Vagina (tissue), 2 donors: ENCODE measurements at places on chromosomes 13 and 19.

GRCh38 chr13:63460462-63461090 lies 2044.9 kb upstream of the PCDH20 start:
- DNase-seq, result no peak

GRCh38 chr13:26442541-26442940 lies 114.9 kb upstream of the WASF3 start:
- DNase-seq, result no peak

DNA sequence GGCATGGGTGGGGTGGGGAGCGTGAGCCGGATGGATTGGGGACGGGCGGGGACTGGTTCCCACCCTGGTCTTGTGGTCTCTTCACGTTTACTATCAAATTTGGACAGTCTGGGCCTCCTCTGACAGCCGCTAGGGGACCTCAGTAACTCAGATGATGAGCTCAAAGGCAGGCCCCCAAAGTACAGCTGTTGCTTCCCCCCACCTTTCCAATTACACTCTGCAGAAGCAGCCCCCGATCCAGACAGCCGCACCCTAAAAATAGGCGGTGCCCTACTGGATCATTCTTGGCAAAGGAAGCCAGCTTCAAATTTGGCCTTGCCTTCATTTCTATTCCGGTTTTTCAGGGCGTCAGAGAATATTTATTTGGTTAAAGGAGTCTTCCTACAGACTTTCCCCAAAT lies 1.9 kb upstream of the FOXO1 start:
- DNase-seq, result peak; percentile 90

GRCh38 chr13:78402708-78403400 lies 200.5 kb downstream of the POU4F1 start:
- DNase-seq, result no peak

- DNase-seq, result no peak
Observed at GRCh38 chr13:95480131-95480545, 72.4 kb upstream of the CLDN10 start.

DNA sequence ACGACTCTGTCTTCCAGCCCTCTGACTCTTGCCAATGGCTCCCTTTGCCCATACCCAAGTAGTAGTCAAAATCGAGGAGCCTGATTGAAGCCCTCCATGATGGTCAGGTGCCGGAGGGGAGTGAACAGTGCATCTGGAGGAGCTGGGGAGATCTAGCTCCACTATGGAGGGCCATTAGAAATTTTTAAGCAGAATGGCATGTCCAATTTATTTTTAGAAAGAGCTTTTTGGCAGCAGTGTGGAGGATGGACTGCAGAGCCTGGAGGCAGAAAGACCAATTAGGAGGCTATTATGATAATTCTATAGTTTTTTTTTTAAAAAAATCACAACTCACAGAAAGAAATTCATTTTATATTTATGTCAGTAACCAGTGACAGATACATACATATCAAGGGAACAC lies 92.7 kb upstream of the SLC7A1 start:
- DNase-seq, result no peak

DNA sequence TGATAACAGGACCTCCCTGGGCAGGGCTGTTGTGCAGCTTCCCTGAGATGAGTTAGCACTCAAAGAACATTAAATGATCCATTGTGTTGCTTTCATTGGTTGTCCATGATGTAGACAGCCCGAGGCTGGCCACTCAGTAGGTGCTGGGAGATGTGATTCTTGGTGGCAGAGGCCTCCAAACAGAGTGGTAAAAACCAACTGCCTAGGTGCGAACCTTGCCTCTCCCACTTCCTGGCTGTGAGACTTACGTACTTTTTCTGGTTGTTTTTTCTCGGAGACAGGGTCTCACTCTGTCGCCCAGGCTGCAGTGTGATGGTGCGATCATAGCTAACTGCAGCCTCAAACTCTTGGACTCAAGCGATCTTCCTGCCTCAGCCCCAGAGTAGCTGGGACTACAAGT lies 6.2 kb downstream of the SARS2 start:
- no peak for DNase-seq

GRCh38 chr19:16373532-16373931 lies 48.9 kb downstream of the KLF2 start:
- peak; percentile 95 for DNase-seq

GRCh38 chr13:92377396-92377795 lies 849.2 kb upstream of the GPC6 start:
- no peak for DNase-seq

- no peak for DNase-seq
Observed at GRCh38 chr19:6717036-6717435, 3.4 kb downstream of the C3 start.

GRCh38 chr13:78659450-78659730 lies 435 bp upstream of the OBI1 start:
- no peak for DNase-seq

- DNase-seq, result no peak
Observed at GRCh38 chr19:40588110-40588854, 11.6 kb downstream of the SHKBP1 start.

- DNase-seq, result no peak
Observed at GRCh38 chr19:56899943-56900342, 59.4 kb upstream of the PEG3 start.

GRCh38 chr13:20843166-20843565 lies 59.4 kb downstream of the XPO4 start:
- no peak for DNase-seq

DNA sequence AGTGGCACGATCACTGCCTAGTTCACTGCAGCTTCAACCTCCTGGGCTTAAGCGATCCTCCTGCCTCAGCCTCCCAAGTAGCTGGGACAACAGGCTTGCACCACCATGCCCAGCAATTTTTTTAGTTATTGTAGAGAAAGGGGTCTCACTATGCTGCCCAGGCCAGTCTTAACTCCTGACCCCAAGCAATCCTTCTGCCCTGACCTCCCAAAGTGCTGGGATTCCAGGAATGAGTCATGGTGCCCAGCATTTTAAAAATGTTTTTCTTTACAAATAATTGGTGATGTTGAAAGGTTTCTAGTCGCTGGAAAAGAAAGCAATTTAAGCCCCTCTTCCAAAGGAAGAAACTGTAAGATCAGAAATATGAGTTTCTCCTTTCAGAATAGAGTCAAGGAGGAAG lies 19.4 kb downstream of the DYRK1B start:
- no peak for DNase-seq

GRCh38 chr13:32262165-32262564 lies 53.0 kb downstream of the ZAR1L start:
- no peak for DNase-seq

- no peak for DNase-seq
Observed at GRCh38 chr19:43300876-43301765, 31.8 kb upstream of the PSG9 start.

GRCh38 chr19:39070888-39071287 lies 13.3 kb upstream of the ACP7 start:
- no peak for DNase-seq

- DNase-seq, result no peak
Observed at GRCh38 chr13:65188721-65189120, 2041.4 kb downstream of the PCDH9 start.

DNA sequence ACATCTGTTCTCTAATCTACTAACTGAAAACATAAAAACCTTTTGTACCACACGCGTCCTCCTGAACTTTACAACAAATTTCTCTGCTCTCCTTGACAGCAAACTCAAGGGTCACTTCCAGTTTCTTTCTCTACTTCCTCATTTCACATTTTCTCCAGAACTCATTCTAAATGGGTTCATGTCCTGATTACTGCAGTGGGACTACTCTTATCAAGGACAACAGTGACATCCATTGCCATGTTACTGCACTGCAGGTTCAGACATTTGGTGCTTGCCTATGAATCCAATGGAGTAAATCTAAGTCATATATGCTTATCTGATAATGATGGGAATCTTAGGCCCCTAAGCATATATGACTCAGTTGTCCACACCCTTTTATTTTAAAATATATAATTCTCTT lies 35.3 kb downstream of the FPR3 start:
- no peak for DNase-seq

DNA sequence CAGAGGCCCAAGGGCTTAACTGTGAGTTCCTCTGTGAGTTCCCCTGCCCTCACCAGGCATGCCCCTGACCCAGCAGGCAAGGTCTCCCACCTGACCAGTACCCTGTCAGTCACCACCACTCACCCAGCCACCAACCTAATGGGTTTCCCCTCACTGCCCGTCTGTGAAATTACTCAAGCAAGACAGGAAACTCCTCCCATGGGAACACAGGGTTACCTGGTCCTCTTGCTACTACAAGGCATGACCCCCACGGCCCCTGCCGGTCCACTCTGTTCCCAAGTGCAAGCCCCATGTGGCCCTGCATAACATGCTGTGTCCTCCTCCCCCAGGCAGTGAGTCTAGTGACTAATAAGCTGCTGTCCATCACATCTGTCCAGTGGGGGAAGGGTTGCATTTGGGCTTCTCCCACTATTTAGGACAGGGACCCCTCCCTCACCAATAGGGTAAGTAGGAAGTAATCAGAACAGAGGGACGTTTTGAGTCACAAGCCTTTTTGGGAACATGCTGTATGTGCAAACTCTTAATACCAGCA lies 8.0 kb upstream of the DHRS12 start:
- DNase-seq, result no peak

GRCh38 chr13:39835253-39835652 lies 179.8 kb downstream of the COG6 start:
- DNase-seq, result no peak

- DNase-seq, result no peak
Observed at GRCh38 chr13:95250961-95251360, 50.3 kb downstream of the ABCC4 start.

- DNase-seq, result no peak
Observed at GRCh38 chr13:81326913-81327312, 986.0 kb upstream of the SPRY2 start.

GRCh38 chr19:30671622-30672051 lies 299.5 kb downstream of the ZNF536 start:
- DNase-seq, result no peak

- DNase-seq, result no peak
Observed at GRCh38 chr13:35127466-35127865, 185.4 kb downstream of the NBEA start.

GRCh38 chr19:43934985-43935708 lies at the start of gene ZNF45:
TSS of gene ZNF45 (minus strand) at chr19:43935282. CDS start at chr19:43922185, 13,097 bp downstream.
- DNase-seq, result no peak

DNA sequence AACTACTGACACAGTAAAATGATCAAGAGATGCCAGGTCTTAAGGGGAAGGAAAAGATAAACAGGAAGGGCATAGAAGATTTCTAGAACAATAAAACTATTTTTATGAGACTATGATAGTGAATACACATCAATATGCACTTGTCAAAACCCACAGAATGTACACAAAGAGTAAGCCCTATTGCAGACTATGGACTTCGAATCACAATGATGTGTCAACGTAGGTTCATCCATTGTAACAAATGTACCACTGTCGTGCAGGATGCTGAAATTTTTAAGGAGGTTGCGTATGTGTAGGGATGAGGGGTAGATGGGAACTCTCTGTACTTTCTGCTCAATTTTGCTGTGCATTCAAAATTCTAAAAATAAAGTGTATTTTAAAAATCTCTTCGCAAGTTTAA lies 171.9 kb downstream of the KLF12 start:
- DNase-seq, result no peak

DNA sequence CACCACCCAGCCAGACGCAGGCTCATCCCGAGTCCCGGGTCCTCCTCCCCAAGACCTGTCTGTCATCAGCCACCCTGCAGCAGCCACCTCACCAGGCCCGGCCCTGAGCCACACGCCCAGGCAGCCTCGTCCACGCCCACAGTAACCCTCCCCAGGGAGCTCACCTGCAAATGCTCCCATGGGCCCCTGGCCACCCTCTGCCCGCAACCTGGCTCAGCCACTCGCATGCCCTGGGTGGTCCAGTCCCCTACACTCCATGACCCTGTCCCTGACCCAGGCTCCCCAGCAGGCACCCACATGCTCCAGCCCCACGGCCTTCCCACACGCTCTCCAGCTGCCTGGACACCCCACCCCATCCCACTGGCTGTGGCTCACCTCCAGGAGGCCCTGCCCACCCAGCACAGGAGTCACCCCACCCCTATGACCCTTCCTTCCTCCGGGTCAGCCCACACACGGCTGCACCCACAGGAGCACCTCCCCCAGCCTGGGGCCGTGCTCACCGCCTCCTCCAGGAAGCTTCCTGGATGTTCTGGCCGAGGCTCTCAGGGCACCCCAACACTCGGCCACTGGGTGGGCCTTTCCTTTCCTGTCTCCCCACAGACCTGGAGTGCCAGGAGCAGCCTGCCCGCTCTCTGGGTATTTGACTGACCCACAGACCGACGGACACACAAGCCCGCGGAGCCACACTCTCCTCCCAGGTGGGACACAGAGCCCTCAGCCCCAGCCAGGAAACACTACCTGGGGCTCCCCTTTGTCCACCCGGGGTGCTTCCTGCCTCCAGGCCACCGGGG lies 3.6 kb downstream of the TMEM259 start:
- no peak for DNase-seq

DNA sequence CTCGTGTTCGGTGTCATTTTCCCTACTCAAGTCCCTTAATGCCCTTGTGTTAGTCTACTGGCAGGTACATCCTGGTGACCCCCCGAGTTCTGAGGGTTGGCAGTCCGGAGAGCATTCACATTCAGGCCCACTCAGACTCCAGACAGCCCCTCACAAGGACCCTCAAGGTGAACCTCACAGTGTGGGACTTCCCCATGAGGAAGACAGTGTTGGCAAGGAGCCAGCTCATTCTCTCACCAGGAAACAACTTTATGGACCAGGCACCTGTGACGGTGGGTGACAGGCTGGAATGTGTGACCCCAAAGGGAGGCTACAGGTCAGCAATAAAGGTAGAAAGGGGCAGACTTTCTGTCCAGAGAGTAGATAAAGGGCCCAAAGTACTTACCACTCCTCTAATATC lies 24.5 kb downstream of the RDH8 start:
- DNase-seq, result no peak

DNA sequence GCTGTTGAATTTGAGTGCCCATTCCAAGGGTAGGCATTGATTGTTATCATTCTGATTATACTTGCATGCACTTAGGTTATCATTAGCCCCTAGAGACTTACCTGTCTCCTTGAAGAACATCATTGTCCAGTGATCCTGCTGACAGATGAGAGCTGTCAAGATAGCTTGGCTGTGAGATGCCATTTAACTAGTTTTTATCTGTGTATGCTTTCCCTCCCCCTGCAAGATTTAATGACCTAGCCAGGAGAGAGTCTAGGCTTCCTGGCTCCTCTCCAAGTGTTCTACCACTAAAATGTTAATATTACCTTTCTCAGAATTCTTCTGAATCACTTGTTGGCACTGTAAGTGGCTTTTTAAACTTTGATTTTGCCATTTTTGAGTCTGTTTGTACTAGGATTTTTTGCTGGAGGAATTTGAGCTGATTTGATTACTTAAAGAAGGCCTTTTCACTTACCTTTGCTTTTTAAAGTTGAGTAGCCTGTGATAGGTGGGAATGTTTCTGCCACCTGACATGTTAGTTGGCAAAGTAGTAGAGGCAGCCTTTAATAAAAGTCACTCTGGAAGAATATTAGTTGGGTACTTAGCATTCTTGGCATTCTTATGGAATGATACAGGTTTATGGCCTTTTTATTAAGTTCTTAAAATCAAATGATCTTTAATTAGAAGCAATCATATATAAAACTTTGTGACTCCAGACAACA lies 41.1 kb downstream of the ARHGAP35 start:
- no peak for DNase-seq
